ENCODE measurements at places on chromosomes 7 and 10.

DNA sequence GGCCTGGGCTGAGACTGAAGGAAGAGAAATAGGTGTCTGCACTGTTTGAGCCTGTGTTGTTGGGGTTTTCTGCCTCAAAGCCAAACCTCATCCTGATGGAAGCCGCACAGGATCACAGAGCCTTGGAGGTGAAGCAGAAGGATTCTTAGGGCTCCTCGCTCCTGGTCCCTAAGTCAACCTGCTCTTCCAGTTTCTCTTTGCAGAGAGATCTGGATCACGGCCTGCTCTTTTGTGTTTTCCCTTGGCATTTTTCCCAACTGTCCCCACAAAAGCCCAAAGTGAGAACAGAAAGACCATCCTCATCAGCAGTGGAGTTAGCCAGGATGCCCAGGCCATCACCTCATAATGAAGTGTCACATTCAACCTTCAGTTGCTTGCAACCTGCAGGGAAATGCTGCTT, 20.3 kb upstream of the PPIA start:
- DNase-seq: no peak

GRCh38 chr7:26900251-26900650, 35.9 kb upstream of the SKAP2 start:
- DNase-seq: peak; percentile 2

- no peak for DNase-seq
Measured at GRCh38 chr7:30464231-30464671, 14.3 kb downstream of the NOD1 start.

GRCh38 chr10:117373823-117374505, 1.3 kb downstream of the PDZD8 start:
- peak; percentile 29 for DNase-seq

DNA sequence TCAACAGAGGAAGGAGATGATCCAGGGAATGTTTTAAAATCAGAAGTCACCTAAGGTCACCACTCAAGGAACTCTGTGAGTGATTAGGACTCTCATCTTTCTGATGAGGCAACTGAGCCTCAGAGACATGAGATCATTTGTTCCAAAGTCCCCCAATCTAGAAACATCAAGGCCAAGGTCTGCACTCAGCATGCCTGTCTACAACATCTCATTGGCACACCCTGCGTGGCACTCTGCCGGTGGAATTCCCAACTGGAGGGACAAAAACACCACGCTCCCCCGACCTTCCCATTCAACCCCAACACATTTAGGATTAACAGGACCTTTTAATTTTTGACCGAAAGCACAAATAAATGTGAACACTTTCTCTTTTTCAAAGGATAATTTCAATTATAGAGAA, 31.4 kb downstream of the CPXM2 start:
- DNase-seq: no peak

DNA sequence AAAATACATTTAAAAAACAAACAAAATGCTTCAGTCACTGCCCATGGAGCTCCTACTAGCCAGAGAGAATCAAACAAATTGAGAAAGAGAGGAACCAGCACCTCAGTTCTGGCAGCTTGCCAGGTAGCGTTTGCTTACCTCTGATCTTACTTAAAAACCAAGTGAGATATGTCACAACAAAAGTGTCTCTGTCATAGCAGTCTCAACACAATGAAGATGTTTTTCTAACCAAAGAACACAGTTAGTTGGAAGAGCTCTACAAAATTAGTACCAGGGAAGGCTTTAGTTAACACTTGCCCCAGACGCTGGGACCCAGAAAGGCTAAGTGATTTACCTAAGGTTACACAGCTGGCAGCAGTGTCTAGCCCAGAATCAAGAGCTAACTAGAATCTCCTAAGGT, 3.4 kb downstream of the DOCK4 start:
- peak; percentile 70 for DNase-seq

All from pons (tissue), 1 donor.